GM04504 (cell line): ENCODE measurements at places on chromosomes 7 and 10.

GRCh38 chr7:29265208-29265923 lies 70.8 kb downstream of the CHN2 start:
- no peak for DNase-seq

GRCh38 chr7:15376600-15376999 lies 185.2 kb downstream of the AGMO start:
- DNase-seq: no peak

DNA sequence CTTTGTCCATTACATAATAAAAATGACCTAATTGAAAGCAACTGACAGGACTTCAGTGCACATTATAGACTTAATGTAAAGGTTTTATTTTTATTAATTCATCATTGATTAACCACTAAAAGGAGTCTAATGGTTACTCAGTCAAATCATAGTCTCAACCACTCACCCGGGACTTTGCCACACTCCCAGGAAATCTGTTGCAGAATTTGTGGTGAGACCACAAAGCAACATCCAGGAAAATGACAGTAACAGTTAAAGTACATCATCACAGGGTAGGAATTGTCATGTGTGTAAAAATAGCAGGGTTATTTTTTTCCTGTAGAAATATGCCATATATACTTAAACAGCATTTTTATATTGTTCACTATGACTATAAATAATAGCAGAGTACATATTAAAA lies 6.3 kb upstream of the HGF start:
- no peak for DNase-seq

DNA sequence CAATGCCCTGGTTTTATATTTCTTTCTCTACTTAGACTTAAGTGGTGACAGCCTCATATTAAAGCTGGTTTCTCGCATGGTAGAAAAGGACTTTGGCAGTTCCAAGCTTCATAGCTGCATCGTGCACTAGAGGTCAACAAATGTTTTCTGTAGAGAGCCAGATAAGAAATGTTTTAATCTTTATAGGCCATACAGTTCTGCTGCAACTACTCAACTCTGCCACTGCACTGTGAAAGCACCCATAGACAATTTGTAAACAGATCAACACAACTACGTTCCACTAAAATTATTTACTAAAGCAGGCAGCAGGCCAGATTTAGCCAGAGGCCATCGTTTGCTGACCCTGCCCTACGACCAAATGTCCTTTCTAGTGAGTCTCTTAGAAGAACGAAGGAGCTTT lies 36.7 kb downstream of the CSGALNACT2 start:
- no peak for DNase-seq

DNA sequence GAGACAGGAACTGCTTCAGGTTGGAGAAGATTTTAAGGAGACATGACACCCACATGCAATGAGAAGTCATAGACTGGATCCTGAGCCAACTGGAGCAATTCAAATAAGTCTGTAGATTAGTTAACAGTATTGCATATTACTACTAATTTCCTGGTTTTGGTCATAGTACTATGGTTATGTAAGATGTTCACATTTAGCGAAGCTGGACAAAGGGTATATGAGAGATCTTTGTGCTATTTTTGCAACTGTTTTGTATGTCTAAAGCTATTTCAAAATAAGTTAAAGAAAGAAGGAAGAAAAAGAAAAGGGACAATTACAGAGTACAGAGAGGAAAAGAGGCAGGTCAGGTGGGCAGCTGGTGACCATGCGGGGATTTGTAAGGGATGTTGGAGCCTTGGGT lies 116.5 kb upstream of the SVIL start:
- DNase-seq: no peak

DNA sequence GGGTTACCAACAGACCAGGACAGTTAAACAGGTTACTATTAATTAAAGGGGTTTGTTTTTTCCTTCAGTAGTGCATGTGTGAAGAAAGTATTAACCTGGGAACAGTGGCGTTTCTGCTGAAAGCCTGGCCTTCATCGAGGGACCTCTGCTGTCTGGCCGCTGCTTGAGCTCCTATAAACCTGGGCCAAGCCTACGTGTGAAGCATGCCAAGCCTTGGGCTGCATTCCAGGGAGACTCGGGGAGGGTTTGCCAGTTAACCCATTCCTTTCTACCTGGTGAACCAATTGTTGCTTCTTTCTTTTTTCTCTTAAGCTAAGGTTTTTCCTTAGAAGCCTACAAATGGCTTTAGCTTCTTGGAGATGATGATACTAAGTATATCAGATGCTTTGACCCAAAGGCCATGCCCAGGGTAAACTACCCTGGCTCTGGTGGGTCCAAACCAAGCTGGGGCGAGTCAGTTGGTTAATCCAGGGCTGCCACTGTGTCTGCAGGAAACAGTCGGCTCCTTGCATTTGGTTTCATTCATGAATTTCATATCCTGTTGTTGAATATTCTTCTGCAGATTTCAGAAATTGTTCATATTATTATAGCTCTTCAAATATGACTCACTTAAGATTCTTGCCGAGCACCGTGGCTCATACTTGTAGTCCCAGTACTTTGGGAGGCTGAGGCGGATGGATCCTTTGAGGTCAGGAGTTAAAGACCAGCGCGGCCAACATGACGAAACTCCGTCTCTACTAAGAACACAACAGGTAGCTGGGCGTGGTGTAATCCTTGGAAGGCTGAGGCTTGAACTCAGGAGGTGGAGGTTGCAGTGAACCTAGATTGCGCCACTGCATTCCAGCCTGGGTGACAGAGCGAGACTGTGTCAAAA lies 23.8 kb downstream of the PFKP start:
- DNase-seq: no peak

DNA sequence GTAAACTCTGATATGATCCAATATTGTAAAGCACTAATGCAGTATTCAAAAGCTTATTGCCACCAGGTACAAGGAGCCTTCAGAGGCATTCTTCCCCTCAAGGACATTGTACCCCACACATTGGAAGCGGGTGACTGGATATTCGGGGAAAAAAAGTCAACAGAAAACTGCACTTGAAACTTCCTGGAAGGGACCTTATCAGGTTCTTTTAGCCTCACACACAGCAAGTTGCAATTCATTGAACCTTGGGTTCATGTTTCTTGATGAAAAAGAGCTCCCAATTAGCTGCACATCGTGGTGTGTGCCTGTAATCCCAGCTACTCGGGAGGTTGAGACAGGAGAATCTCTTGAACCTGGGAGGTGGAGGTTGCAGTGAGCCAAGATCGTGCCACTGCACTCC lies 16.4 kb upstream of the MICU1 start:
- DNase-seq: no peak

DNA sequence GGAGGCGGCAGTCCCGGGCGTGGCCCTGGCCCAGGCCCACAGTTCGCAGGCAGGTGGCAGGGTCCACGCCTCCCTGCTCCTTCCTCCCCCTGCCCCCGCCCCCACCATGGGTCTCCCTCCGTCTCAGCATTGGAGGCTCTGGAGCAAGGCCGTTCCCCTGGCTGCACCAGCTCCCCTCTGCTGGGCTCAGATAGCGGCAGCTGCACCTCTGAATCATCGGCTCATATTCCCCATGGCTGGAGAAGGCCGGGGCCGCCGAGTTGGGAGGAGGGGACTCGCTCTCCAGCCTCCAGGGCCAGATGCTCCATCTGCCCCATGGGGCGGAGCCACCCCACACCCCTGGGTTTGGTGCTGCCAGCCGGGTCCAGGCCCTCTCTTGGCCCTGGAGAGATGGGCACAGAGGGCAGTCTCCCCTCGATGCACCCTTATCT lies 145.0 kb downstream of the ELFN1 start:
- no peak for DNase-seq

- no peak for DNase-seq
Observed at GRCh38 chr7:74454021-74454924, 567 bp downstream of the GTF2IRD1 start.

- no peak for DNase-seq
Observed at GRCh38 chr7:37674531-37674930, 9.0 kb upstream of the GPR141 start.

GRCh38 chr7:29398011-29398410 lies 165.6 kb upstream of the PRR15 start:
- DNase-seq: no peak

DNA sequence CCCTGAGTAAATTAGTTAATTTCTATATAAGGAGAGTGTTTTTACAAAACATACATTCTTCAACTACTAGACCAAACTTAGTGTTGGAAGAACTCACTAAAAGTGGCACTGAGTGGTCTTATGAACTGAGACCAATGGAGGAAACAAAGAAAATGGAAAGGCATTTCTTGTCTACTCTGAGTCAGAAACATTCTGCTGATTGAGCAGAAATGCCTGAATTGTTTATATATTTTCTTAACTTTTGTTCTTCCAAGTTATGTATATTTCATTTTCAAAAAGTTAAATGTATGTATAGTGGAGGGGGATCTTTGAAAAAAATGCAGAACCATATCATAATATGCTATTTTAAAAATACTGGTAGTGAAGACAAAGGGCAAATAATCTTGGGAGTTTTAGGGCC lies 320.7 kb downstream of the HGF start:
- DNase-seq: no peak

DNA sequence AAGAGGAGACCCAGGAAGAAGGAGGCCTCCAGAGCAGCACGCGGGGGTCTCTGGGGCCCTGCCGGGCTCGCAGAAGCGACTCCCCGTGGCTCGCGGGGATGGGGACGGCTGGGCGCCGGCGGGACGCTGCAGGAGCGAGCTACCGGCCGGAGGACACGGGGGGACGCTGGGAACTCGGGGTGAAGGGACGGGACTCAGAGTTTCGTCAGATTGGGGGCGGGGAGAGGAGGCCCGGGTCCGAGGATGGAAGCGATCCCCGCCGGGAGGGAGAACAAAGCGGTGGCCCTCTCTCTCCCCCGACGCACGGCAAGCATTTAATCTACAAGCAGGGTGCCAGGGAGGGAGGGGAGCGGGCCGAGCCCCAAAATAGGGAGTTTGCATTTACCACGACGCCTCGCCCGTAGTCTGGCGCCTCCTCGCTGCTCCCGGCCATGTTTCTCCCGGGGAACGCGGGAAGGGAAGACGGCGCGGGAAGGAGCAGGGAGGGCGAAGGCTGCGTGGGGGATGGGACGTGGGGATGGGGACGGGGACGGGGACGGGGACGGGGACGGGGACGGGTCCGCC lies at the start of gene PRTFDC1:
TSS of gene PRTFDC1 (minus strand) at position 464 of the 564 bp plus-strand sequence. CDS start at position 433, 31 bp downstream.
- DNase-seq: no peak

DNA sequence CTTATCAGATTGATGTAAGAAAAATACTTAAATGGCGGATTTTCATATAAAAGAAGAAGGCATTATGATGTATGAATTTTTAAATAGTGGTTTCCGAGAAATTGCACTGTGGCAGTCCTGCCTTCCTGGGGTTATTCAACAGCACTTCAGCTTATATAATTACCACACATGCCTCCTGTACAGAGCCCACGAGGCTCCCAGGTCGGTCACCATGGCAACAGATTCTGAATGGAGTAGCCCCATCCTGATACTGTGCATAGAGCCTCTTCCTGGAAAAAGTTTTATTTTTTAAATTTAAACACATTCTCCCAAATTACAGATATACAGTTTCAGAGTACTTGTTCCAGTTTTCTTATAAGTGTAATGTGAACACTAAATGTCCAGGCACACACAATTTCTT lies 15.9 kb upstream of the ASB4 start:
- DNase-seq: no peak

GRCh38 chr10:78754269-78755062 lies 314.3 kb upstream of the ZMIZ1 start:
- no peak for DNase-seq

- peak; percentile 85 for DNase-seq
Observed at GRCh38 chr10:18713077-18713476, 53.8 kb downstream of the ARL5B start.

GRCh38 chr7:54810401-54810800 lies 51.4 kb upstream of the SEC61G start:
- DNase-seq: no peak

DNA sequence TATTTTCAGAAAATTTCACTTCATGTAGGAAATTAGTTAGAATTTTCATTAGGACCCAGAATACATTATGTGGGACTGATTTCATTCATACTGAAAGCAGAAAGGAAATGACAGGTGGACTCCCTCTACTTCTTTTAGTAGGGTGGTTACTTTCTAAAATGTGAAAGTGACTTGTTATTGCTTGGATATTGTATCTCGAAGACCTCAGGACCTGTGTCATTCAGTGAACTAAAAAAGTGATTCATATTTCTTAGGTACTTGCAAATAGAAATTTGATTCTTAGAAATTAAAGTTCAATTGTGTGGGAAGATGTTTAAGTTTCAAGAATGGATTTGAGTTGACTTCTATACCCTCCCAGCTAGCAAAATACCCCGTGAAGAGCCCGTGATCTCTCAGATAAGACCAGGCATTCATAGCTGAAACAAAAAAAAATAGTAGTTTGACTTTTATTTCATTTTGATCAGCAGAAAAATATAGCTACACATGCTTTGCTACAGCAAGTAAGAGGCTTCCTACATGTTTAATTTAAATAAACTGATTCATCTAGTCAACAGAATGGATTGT lies 1037.1 kb downstream of the GATA3 start:
- DNase-seq: no peak

DNA sequence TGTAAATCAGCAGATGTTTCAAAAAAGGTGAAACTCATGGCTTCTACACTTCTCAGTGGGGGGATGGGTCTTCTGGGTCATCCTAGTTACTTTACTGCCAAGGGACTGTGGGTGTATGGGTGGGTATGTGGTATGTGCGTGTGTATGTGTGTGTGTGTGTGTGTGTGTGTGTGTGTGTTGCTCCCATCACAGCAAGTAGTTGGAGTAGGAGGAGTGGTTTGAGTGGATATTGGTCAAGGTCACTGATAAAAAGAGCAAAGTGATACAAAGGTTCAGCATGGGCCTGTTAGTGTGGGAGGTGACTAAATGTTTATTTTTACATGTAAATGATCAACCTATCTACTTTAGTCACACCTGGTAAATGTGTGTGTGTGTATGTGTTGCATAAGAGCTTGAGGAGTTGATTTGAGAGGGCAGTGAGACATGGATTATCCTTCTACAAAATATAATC lies 11.8 kb upstream of the COBL start:
- DNase-seq: no peak

- DNase-seq: no peak
Observed at GRCh38 chr10:32938554-32939061, 19.4 kb downstream of the ITGB1 start.

DNA sequence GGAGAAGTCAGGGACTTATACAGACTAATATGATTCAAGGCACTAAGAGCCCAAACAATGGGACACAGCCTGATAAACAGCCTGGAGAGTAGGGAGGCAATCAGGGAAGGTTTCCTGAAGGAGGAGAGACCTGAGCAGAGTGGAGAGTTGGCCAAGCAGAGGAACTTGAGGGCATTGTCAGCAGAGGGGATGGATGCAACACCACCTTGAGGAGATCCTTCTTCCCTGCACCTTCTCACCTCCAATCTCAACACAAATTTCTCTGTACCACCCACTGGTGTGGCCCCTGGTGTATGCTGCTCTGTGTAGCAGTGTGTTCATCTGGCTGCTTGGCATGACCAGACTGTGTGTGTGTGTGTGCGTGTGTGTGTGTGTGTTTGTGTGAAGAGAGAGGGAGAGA lies 146.2 kb downstream of the WDR11 start:
- no peak for DNase-seq

DNA sequence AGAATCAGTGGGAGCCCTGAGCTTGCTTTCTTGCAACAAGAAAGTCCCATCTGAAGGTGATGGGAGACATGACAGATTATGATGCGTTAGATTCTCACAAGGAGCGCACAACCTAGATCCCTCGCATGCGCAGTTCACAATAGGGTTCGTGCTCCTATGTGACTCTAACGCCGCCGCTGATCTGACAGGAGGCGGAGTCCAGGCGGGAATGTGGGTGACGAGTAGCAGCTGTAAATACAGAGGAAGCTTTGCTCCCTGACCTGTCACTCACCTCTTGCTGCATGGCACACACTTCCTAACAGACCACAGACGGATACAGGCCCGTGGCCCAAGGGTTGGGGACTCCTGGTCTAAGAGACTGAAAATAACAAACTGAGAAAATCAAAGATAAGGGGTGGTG lies 1163.4 kb upstream of the AUTS2 start:
- no peak for DNase-seq
